Esophagus muscularis mucosa (tissue), 4 donors: ENCODE measurements at places on chromosomes 16 and 17. TPM values are rescaled to one million over a fixed set of nuclear protein-coding genes. Genes with fewer than 3 reads are reported as not detected.

TBC1D3B gene
- 2.7 TPM for total RNA-seq

- no peak for DNase-seq
Observed at GRCh38 chr17:46986366-46986765, 7.3 kb upstream of the RPRML start.

DNA sequence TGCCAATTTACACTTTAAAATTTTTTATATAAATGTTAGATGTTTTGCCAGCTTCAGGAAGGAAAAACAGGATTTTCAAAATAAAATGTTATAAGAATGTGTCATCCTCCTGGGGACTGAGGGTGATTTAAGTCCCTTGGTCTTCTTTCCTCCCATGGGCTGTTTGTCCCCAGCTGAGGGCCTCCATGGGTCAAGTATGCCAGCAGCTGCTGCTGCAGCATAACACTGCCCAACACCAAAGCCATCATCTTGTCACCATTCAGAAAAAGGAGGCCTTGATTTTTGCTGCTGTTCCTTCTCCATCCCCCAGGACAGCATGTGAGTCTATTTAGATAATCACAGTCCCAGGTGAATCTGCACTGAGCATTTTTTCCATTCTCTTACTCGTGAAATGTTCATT, 188.5 kb downstream of the LGALS9B start:
- DNase-seq, result no peak

DNA sequence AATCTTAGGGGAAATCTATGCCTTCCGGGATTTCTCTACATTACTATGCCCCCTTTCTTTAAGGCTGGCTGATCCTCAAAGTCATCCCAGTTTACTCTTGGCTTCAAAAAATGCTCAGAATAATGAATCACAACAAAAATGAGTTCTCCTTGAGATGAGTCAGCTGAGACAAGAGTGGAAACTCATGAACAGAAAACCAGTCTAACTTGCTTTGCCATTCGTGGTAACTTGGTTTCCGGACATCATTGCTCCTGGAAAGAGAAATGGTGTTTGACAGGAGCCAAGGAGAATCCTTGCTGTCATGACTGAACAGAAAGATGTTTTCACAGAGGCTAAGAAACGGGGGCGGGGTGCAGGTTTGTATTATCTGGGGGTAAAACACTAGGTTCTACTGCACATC, 435.6 kb upstream of the DYNLRB2 start:
- no peak for DNase-seq

DNA sequence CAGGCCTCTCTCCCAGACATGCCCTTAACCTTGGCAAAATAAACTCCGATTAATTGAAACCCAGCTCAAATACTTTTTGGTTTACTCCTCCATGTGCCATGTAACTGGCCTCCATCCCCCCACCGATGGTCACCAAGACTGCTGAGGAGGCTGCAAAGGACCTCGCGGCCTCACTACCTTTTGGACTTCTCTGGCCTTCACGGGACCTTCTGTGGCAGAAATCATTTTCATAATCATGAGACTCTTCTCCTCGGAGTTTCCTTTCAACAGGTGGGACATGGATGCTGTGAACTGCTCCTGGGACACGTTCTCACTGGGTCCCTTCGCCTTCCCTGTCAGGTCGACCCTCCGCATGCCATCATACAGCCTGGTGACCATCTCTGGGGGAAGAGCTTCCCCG, 9.0 kb downstream of the MEAK7 start:
- no peak for DNase-seq

GRCh38 chr16:13923703-13924298, 3.8 kb downstream of the ERCC4 start:
- DNase-seq, result no peak

DNA sequence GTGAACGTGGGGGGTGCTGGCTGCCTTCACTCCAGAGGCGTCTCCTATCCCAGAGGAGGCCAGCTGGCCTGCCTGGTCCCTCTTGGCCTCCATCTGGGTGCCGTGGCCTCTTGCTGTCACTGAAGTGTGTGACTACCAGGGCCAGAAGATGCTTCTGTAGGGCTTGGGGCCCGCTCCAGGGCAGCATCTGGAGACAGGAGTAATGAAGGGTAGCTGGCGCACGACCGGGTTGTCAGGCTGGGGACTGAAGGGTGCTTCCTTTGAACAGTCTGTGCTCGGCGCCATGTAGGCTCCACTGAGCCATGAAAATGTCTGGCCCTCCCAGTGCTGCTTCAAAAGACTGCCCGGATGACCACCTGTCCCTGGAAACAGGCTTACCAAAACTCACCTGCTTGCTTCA, 31.3 kb downstream of the ASIC2 start:
- DNase-seq, result no peak

SYCE1L gene
- total RNA-seq, result 4.3 TPM

- no peak for DNase-seq
Observed at GRCh38 chr17:7262935-7263800, 890 bp upstream of the CLDN7 start.

GRCh38 chr17:63356337-63356757, 89.8 kb downstream of the CYB561 start:
- no peak for DNase-seq

B4GALNT2 gene
- not detected for total RNA-seq
